Muscle of arm (tissue), 14 donors: ENCODE measurements at places on chromosomes 3 and 15. TPM values are rescaled to one million over a fixed set of nuclear protein-coding genes. Genes with fewer than 3 reads are reported as not detected.

The PPP1R14D gene
- not detected for polyA plus RNA-seq

The MESP2 gene
- 0.11 TPM for polyA plus RNA-seq

The TIMP4 gene
- 3.3 TPM for polyA plus RNA-seq

The MYL3 gene
- 125 TPM for polyA plus RNA-seq

The CACNA2D3 gene
- polyA plus RNA-seq = 2.4 TPM

The DUOX1 gene
- polyA plus RNA-seq = 3.3 TPM

The RTP1 gene
- polyA plus RNA-seq = 0.46 TPM

The CCR3 gene
- polyA plus RNA-seq = not detected

The DUOXA2 gene
- not detected for polyA plus RNA-seq

The IL1RAP gene
- polyA plus RNA-seq = 10.0 TPM

The ANKUB1 gene
- polyA plus RNA-seq = not detected

The ANXA2 gene
- polyA plus RNA-seq = 458 TPM

The KBTBD13 gene
- not detected for polyA plus RNA-seq

The ARID3B gene
- 4.9 TPM for polyA plus RNA-seq

The TMCO5A gene
- polyA plus RNA-seq = not detected

The CLRN1 gene
- polyA plus RNA-seq = 0.39 TPM

The VEPH1 gene
- polyA plus RNA-seq = not detected

The CLEC3B gene
- polyA plus RNA-seq = 114 TPM

The AMOTL2 gene
- polyA plus RNA-seq = 63.9 TPM

The GOLGA8J gene
- not detected for polyA plus RNA-seq

The CHRNA7 gene
- 1.5 TPM for polyA plus RNA-seq

The GOLGA8H gene
- 0.53 TPM for polyA plus RNA-seq

The PPM1L gene
- polyA plus RNA-seq = 14.0 TPM

The WNT5A gene
- polyA plus RNA-seq = 13.7 TPM

The PDIA3 gene
- 303 TPM for polyA plus RNA-seq

The SLCO2A1 gene
- 6.4 TPM for polyA plus RNA-seq

The CHL1 gene
- 3.5 TPM for polyA plus RNA-seq

The TEX55 gene
- not detected for polyA plus RNA-seq
